Kasumi-1 (cell line): ENCODE measurements at places on chromosomes 1 and 21.

DNA sequence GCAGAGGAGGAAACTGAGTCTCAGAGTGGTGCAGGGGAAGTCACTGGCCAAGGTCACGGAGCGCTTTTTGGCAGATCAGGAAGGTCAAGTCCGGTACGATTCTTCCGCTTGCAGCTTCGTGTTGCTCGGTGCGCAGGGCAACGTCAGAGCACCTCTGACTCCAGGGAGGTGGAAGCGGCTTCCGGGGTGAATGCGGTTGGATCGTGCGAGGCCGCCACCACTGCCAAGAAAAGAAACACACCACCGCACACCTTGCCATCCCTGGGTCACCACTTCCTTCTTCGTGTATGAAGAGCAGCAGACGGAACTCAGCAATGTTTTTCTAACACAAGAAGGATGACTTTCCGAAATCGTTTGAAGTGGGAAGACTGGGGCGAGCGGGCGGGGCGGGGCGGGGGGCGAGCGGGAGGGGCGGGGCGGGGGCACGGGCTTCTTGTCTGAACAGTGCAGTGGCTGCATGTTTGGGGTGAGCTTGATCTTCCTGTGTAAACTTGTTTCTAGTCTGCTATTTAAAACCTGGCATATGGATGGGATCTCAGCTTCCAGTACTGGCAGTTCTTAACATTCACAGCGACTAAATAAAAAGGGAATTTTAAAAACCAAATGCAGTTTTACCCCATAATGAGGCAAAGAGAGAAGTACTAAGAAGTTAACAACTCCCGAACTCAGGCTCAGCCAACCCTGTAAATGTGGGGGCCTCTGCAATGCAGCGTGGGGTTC lies 300.0 kb downstream of the RRAGC start:
- peak; percentile 44 for DNase-seq

GRCh38 chr21:42446531-42446930 lies 42.8 kb downstream of the UBASH3A start:
- no peak for DNase-seq

- DNase-seq, result no peak
These were observed 283.6 kb downstream of the NPHP4 start for GRCh38 chr1:5708346-5709245.

- DNase-seq, result no peak
These were observed 33.9 kb downstream of the SPSB1 start for GRCh38 chr1:9326596-9326995.

DNA sequence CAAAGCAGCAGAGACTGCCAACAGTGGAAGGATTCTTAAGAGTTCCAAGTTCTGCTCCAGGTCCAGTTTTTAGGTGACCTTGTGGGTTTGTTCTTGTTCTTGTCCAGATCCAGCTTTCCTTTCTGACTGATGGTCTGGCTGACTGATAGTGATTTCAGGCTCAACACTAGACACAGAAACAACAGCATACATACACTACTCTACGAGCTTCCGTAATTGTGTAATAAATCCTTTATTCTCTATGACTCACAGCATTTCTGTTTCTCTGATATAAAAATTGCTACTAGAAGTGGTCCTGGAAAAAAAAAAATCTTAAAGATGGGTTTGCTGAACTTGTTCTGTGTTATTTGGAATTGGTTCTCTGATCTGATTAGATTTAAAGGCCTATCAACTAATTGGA lies 62.2 kb upstream of the PTCH2 start:
- DNase-seq, result no peak

GRCh38 chr1:175808573-175808972 lies 65.2 kb upstream of the TNR start:
- DNase-seq, result no peak

GRCh38 chr1:167412920-167413319 lies 105.4 kb downstream of the CD247 start:
- DNase-seq, result peak; percentile 45

DNA sequence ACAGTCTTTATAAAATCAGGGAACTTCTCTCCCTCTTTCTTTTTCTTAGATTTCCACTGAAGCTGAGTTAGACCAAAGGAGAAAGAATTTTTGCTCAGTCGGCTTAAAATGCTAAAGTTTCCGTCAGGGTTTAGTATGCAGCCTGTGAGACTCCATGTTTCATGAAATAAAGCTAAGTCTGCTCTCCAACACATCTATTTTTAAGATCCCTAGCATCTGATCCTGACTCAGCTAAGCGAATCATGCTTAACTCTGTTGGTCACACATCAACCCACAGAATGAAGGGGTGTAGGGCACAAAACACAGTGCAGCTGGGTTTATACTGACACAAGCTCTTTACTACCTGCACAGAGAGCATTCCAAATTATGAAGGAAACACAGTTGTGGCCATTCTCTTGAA lies 102.4 kb upstream of the ZNF281 start:
- no peak for DNase-seq

DNA sequence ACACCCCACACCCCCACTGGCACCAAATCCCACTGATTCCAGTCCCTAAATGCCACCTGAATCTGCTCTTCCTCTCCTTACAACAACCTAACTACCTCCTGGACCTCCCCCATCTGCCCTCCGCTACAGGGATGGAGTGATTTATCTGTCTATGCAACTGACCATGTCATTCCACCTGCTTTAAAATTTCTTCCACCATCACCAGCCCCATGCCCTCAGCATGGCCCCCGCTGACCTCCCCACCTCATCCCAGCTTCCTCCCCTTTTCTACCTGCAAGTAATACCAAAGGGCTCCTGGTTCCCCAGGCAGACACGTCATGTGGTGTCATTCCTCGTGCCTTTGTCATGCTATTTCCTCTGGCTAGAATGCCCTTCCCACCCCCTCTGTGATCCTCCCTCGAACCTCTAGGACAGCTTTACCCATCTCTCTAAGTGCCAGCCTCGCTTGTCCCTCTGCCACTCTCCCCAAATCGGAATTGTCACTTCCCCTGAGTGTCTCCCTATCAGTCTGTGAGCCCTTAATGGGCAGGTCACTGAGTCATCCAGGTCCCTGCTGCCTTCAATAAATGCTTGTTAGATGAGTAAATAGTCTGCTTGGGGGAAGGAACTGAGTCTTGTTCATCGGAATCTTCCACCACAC lies 3.7 kb downstream of the GJB4 start:
- DNase-seq, result no peak

DNA sequence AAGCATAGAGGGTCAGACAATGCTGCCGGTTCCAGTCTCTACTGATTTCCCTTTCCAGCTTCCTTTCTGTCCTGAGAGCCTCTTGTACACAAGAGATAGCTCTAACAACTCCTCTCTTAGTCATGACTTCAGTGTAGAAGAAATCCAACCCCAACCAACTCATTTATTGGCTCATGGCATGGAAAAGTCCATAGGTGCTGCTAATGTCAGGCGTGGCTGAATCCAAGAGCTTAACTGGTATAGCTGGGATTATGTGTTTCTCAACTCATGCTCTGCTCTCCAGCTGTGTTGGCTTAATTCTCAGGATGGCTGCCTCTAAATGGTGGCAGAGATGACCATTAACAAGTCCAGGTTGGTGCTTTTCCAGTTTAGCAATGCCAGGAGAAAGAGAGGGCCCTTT lies 12.4 kb upstream of the THRAP3 start:
- DNase-seq, result no peak

GRCh38 chr1:198858033-198858432 lies 219.2 kb downstream of the PTPRC start:
- DNase-seq, result no peak

DNA sequence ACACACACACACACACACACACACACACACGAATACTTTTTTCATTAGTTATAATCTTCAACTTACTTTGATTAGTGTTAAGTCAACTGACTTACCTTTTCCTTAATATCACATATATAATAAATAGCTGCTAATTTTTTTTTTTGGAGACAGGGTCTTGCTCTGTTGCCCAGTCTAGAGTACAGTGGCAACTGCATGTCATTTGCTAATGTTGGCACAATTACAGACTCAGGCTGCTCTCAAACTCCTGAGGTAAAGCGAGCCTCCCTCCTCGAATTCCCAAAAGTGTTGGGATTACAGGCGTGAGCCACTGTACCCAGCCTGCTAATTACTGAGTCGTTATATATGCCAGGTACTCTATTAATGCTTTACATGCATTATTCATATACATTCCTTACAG lies 20.8 kb upstream of the TAL1 start:
- no peak for DNase-seq

DNA sequence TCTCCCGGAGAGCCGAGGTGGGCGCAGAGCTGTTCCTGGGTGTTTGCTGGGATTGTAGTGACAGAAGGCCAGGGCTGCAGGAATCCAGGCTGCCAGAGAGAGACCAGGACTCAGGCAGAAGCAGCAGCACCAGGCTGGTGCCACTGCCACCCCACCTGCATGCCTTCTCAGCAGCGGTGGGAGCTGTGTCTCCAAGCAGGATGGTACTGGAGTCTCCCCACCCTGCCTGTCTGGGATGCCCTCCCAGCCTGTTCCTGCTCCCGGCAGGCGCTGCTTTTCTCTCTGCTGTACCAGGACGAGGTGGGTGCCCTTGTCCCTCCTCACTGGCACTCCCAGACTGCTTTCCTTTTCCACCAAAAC lies 4.5 kb upstream of the HES4 start:
- DNase-seq, result no peak

DNA sequence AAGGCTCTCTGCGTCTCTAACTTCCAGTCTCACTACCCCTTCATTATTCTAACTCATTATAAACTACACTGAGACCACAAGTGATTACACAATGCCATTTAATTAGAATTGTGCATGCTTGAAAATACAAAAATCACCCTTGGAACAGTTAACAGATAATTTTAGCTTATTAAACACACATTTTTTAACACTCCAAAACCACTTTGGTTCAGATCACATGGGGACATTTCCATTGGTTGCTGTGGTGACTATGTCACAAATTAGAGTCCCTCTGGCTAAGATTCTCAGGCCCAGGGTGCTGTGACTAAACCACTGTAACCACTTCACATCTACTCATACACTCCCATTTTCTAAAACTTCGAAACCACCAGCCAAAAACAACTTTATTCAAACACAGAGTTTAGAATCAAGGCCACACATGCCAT lies 43.0 kb downstream of the JAK1 start:
- DNase-seq, result no peak

GRCh38 chr1:161864577-161864976 lies 98.5 kb downstream of the ATF6 start:
- DNase-seq, result no peak

GRCh38 chr21:38505654-38506523 lies 7.6 kb upstream of the ERG start:
- peak; percentile 93 for DNase-seq

DNA sequence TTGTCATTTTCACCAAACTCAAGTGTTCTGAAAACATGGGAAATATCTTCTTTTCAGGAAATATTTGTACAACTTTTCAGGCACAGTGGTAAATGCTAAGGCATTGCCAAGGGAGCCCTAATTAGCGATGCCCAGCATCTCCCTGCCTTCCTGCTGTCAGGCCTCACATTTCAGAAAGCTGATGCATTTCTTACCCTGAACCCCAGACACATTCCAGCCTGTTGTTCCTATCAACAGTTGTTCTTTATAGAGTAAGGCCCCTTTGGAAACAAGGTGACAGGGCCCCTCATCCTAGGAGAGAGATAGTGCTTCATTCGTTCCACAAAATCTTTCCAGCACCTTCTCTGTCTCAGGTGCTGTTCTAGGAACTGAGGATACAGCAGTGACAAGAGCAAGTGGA lies 135.9 kb upstream of the COA6 start:
- no peak for DNase-seq

DNA sequence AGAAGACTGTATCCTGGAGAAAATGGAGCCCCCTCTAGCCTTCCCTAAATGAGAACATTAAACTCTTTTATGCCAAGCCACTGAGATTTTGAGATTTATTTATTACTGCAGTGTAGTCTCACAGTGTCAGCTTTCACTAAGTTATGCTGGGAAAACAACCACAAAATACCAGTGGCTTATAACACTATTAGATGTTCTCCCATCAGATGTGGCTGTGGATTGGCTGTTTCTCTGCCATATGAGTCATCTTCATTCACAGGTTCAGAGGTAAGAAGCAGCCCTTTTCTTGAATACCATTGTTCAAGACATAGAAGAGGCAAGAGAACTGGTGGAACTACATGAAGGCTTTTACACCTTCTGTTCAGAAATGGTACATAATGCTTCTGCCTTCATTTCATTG lies 32.1 kb upstream of the ST6GALNAC5 start:
- DNase-seq, result no peak

- DNase-seq, result no peak
These were observed 472.7 kb downstream of the PTPRU start for GRCh38 chr1:29708796-29709703.

GRCh38 chr1:156064615-156065014 lies 3.7 kb downstream of the RAB25 start:
- DNase-seq, result no peak

DNA sequence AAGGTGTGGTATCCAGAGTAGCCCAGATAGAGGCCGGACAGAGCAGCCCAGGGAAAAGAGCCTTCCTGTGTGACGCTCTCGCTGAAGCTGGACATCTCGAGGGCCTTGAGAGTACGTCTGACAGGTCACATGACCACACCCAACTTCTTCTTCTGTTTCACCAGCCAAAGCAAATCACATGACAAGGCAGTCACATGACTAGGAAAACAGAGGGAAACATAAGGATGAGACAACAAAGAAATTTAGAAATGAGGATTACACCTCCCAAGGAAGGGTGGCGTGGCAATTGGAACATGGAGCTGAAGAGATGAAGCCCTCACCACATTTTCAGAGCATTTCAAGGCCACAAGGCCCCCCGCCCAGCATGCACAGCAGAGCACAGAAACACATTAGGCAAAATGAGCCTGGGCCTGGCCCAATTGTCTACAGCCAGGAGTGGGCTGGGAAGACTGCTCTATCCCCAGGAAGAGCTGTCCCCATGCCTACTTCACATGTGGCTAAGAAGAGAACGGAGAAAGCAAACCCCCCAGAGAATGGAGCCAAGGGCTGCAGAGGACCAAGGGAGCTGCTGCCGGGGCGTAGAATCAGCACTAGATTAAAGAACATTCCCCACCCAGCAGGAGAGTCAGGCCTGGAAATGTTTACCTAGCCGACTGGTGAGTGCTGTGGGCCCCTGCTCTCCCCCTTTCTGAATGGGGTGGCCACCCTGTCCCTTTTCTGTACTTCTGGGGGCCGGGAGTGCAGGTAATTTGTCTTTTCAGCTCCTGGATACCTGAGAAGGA lies 305.1 kb downstream of the NPHP4 start:
- DNase-seq, result no peak

DNA sequence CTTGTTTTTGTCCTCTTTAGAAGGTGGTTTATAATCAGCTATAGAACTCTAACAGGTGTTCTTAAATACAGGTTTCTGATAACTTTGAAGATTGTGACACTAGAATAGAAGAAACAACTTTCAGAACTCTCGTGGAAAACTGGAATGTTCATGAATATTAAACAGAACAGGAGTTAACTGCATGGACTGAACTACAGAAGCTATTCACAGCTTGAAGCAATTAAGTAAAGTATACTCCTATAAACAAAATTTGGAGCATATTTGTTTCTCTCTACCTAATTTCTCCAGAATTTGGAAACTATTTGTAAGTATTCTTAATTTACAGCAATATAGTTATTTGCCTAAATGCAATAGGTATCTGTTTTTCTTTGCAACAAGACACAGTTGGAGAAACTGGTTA lies 824.8 kb downstream of the ADGRL2 start:
- no peak for DNase-seq

- DNase-seq, result no peak
These were observed 14.0 kb downstream of the JUN start for GRCh38 chr1:58769809-58770320.
